GM06990 (cell line): ENCODE measurements at places on chromosomes 1 and 21.
A peak's percentile ranks its signal among the peaks of the same experiment; 100 is the strongest.

GRCh38 chr1:13950637-13951036 is 250.6 kb downstream of the PRDM2 start:
- DNase-seq: no peak

DNA sequence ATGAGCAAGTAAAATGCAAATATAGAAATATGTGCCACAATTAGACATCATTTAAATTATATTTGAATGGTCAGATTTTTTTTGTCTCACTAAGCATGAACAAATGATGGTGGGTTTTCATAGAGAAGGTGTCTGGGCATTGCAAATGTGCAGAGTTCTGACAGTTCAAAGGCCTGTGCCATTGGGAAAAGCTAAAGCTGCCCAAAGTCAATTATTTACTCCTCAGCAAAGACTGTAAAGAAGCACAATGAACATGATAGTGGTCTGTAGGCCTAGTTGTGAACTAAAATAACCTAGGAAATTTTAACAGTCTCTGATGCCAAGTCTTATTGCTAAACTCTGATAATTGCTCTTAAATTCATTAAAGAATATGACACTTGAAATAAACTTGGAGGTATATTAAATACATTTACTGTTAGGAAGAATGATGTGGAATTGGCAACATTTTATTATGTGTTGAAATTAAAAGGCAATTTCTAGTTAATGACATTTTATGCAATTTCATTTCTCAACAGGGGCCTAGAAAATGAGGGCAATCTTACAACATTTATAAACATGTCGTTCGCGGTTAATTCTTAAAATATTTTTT is 874.3 kb upstream of the ADAMTS5 start:
- DNase-seq: no peak

DNA sequence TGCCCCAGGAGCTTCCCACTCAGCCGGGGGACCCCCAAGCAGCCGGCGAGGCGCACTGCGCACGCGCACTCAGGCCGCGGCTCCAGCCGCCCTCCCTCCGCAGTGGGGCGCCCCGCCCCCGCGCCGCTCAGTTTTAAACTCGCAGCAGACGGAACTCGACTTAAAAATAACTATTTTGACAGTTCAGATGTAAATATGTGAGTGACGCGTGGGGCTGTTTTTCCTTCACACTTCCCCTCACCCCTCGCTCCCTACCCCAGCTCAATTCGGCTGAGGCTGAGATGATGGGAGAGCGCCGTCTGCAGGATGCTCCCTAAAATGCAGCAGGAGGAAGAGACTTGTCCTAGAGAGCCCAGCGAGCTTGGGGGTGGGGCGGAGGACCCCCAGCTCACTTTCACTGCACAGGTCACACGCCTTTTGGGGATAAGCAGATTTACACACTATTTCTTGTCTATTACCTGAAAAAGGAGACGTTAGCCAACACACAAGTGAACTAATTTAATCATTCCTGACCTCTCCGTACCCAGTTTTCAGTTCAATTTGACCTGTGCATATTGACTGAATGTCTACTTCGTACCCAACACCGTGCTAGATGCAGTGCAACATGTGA is 8.9 kb upstream of the LEMD1 start:
- DNase-seq: peak; percentile 79

DNA sequence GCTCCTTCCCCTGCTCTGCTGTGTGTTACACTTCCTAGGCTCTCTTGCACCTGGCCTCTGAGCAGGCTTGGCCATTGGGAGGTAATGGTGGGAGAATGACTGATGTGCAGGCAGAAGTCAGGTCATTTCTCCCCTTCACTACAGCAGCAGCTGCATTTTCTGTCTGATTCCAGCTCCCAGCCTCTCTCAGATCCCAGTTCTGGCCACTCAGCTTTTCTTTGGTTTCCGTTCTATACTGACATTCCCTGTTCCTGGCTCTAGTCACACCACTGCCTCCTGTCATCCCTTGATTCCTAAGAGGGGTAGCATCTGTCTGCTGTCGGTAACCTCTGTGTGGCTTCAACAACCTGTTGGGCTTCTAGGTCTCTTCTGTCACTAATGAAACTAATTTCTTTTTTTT is 127.7 kb upstream of the HOOK1 start:
- no peak for DNase-seq
